ENCODE measurements at places on chromosomes 12 and 14. TPM values are rescaled to one million over a fixed set of nuclear protein-coding genes. Genes with fewer than 3 reads are reported as not detected.

BIN2 gene
- 2.4 TPM for total RNA-seq

SLC11A2 gene
- 22.0 TPM for total RNA-seq

TAS2R19 gene
- 1.5 TPM for total RNA-seq

ARHGDIB gene
- total RNA-seq: 45.1 TPM

BDKRB2 gene
- 0.57 TPM for total RNA-seq

PTPN6 gene
- 7.0 TPM for total RNA-seq

PPFIBP1 gene
- total RNA-seq: 219 TPM

KRT75 gene
- not detected for total RNA-seq

TNFAIP2 gene
- total RNA-seq: 31.3 TPM

Data from cardiac septum (tissue), 1 donor.